ENCODE measurements at places on chromosomes 2 and 18. TPM values are rescaled to one million over a fixed set of nuclear protein-coding genes. Genes with fewer than 3 reads are reported as not detected.

GRCh38 chr18:2905854-2906703 lies 59.3 kb downstream of the EMILIN2 start:
- peaks cover 15% of the 10 kb centered on the region for H3K27me3 ChIP-seq
- H3K4me3 ChIP-seq: peak overlapping the region; percentile 86
- peak; percentile 43 for DNase-seq
- peaks cover 11% of the 10 kb centered on the region for H3K36me3 ChIP-seq
- H3K4me1 ChIP-seq: peaks cover 16% of the 10 kb centered on the region

DNA sequence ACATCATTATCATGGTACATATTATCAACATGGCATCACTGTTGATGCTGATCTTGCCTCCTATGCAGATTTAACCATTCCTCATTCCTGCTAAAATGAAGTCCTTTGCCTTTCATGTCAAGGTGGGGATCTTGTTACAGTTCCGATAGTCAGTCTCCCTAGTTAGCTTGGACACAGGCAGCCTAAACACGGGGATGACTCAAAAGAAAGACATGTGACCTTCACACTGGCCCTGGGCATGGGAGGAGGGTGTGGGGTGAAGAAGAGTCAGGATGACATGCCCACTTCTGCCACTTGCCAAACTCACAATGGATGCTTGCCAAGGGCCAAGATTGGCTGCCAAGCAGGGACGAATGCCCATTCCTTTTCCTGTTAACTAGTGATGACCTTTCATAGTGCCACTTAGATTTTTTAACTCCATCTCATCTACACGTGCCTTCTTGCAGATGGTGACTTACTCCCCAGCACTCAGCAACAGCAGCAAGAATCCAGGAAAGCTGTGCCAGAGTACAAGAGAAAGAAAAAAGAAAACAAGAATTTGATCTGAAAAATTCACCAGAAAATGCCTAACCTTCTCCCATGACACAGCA lies 13.9 kb upstream of the SLC1A4 start:
- H3K36me3 ChIP-seq: no peaks in the 10 kb centered on the region
- H3K4me3 ChIP-seq: no peak overlapping the region
- no peaks in the 10 kb centered on the region for H3K27me3 ChIP-seq

- H3K4me1 ChIP-seq: no peaks in the 10 kb centered on the region
- DNase-seq: no peak
- H3K4me3 ChIP-seq: no peak overlapping the region
- no peak overlapping the region for H3K27ac ChIP-seq
- no peaks in the 10 kb centered on the region for H3K27me3 ChIP-seq
Measured at GRCh38 chr18:73594749-73595148, 552.9 kb downstream of the FBXO15 start.

GRCh38 chr2:196160101-196160500 lies 11.3 kb downstream of the STK17B start:
- no peaks in the 10 kb centered on the region for H3K4me1 ChIP-seq
- no peak overlapping the region for H3K4me3 ChIP-seq
- no peak overlapping the region for H3K27ac ChIP-seq
- H3K36me3 ChIP-seq: no peaks in the 10 kb centered on the region
- H3K27me3 ChIP-seq: no peaks in the 10 kb centered on the region

DNA sequence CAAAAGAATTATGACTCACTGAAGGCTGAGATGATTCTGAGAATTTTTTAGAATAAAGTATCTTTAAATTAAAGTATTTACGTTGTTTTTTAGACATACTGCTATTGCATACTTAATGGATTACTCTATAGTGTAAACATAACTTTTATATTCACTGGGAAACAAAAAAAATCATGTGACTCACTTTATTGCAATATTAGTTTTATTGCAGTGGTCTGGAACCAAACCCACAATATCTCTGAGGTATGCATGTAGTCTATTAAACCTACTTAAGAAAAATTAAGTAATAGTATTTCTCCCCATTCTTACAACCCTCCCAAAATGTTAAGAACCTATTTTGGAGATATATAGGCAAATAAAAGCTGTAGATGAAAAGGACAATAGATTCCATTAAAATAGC lies 142.9 kb upstream of the ZNF521 start:
- no peaks in the 10 kb centered on the region for H3K27me3 ChIP-seq
- no peak overlapping the region for H3K4me3 ChIP-seq
- peaks cover 6% of the 10 kb centered on the region for H3K36me3 ChIP-seq
- no peak overlapping the region for H3K27ac ChIP-seq
- H3K4me1 ChIP-seq: peaks cover 9% of the 10 kb centered on the region
- DNase-seq: no peak

DNA sequence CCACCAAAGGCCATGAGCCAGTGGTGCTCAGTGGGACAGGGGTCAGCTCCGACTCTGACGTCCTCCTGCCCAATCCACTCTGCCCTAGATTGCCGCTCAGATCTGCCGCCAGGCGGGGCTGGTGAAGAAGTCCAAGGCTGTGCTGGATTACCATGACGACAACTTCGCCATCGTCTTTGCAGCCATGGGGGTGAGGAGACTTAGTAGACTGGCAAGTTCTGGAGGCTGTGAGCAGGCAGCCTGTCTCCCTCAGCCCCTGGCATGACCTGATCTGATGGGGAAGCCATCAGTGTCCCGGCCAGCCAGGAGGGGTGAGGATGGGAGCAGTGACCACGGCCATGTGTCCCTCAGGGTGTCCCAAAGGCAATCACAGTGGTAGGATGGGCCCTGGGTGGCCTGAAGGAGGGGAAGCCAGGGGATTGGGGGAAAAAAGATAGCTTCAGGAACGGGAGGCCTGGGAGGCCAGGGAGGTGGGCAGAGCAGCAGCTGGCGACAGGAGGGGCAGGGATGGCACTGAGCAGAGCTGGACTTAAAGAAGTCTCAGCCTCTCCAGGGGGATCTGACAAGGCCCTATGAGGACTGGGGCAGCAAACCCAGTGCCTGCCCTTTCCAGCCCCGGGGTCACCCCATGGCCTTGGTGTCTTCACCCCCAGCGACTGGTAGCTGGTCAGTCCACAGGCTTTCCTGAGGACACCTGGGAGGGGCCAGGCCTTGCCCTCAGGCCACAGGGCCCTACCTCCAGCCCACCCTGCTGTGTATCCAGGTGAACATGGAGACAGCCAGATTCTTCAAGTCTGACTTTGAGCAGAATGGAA lies 17.4 kb upstream of the ANKRD53 start:
- no peaks in the 10 kb centered on the region for H3K36me3 ChIP-seq
- H3K4me1 ChIP-seq: peaks cover 7% of the 10 kb centered on the region
- no peak overlapping the region for H3K4me3 ChIP-seq
- DNase-seq: no peak

DNA sequence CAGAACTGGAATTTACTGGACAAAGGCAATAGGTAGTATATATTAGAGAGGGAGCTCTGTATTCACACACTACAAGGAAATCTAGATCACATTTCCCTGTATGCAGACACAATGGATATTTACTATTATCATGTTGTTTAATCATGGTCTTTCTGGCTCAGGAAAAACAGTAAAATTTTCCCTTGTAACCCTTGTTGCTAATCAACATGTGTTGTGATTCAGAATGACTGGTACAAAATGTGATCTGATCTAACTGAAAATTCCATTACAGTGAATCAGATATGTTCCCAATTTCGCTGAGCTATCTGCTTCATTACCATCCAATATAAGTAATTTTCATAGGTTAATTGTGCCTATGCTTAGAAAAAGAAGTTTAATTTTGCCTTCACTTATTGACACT lies 1109.7 kb downstream of the LRP1B start:
- no peaks in the 10 kb centered on the region for H3K27me3 ChIP-seq
- H3K36me3 ChIP-seq: no peaks in the 10 kb centered on the region
- peaks cover 6% of the 10 kb centered on the region for H3K4me1 ChIP-seq

GRCh38 chr18:70246061-70246466 lies 40.6 kb upstream of the RTTN start:
- H3K27ac ChIP-seq: no peak overlapping the region
- H3K4me1 ChIP-seq: peaks cover 13% of the 10 kb centered on the region
- H3K4me3 ChIP-seq: no peak overlapping the region
- no peak for DNase-seq

DNA sequence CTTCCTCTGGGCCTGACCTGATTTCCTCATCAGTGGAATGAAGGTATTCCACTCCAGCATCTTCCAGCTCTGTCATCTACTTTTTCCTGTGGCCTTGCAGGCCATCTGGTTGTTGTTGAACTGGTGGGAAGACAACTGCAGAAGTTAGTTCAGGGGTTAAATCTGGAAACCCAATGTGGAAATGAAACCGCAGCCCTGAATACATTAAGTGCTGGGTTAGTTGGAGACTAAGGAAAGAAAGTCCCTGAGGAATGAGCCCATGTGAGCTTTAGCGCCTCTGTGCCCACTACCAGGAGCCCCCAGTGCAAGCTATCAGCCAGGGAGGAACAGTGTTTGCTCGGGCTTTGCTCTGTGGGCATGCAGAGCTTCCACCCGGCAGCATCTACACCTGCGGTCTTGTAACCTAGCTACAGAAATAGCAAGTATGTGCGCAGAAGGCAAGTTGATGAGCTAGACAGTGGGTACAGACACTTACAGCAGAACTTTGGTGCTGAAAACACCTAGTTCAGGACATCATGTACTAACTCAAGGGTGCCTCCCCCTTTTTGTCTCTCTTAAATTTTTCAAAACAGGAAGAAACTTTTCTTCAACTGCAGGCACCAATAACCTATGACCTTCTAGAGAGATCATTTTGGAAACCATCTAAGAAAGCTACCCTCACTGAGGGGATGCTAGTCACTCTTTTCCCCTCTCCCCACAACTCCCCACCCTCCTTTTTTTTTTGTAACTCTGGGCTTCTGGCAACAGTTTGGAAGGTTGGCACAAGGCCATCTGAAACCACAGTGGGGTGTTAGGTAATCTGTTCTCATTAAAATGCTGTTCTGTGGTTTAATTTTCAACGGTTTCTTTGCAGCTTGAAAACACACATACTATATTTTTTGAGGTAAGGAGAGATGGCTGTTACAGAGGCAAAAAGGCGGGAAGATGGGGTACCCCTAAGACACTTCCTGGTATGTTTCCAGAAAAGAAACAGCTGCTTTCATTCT lies 18.3 kb upstream of the CXCR4 start:
- DNase-seq: no peak
- no peaks in the 10 kb centered on the region for H3K27me3 ChIP-seq
- H3K4me3 ChIP-seq: no peak overlapping the region
- H3K36me3 ChIP-seq: no peaks in the 10 kb centered on the region
- peaks cover 14% of the 10 kb centered on the region for H3K4me1 ChIP-seq
- no peak overlapping the region for H3K27ac ChIP-seq

Gene PSMD14
- 82.0 TPM for total RNA-seq

Gene FEV
- total RNA-seq: not detected

Gene EFR3B
- 41.2 TPM for total RNA-seq

Gene CAPN13
- total RNA-seq: not detected

Gene TXNDC2
- not detected for total RNA-seq

Gene TRIM43
- not detected for total RNA-seq

Gene SNORC
- 3.0 TPM for total RNA-seq

Gene DNPEP
- 39.5 TPM for total RNA-seq

Data from neural crest cell (in vitro differentiated cells).